Hair follicular keratinocyte (primary cell): ENCODE measurements at places on chromosomes 12 and 14. TPM values are rescaled to one million over a fixed set of nuclear protein-coding genes. Genes with fewer than 3 reads are reported as not detected.

PUS7L gene
- 7.5 and 13.0 TPM in 2 replicates for total RNA-seq

TEX22 gene
- not detected in 2 replicates for total RNA-seq

PDE3A gene
- 0.08 TPM in 1 of 2 replicates, not detected in the other for total RNA-seq

ASPG gene
- not detected in 2 replicates for total RNA-seq

RNFT2 gene
- 0.31 and 0.34 TPM in 2 replicates for total RNA-seq

PDZRN4 gene
- not detected in 2 replicates for total RNA-seq

MYBPC1 gene
- total RNA-seq = not detected in 2 replicates

TPPP2 gene
- total RNA-seq = not detected in 2 replicates

COX8C gene
- total RNA-seq = not detected in 2 replicates

PIK3C2G gene
- 2.2 and 7.7 TPM in 2 replicates for total RNA-seq

PKP2 gene
- total RNA-seq = 37.1 and 39.8 TPM in 2 replicates

GPR135 gene
- 0.15 and 0.23 TPM in 2 replicates for total RNA-seq
